ENCODE measurements at places on chromosomes 6 and 20.

GRCh38 chr20:35042268-35042667 is 50.3 kb downstream of the TRPC4AP start:
- DNase-seq: no peak

DNA sequence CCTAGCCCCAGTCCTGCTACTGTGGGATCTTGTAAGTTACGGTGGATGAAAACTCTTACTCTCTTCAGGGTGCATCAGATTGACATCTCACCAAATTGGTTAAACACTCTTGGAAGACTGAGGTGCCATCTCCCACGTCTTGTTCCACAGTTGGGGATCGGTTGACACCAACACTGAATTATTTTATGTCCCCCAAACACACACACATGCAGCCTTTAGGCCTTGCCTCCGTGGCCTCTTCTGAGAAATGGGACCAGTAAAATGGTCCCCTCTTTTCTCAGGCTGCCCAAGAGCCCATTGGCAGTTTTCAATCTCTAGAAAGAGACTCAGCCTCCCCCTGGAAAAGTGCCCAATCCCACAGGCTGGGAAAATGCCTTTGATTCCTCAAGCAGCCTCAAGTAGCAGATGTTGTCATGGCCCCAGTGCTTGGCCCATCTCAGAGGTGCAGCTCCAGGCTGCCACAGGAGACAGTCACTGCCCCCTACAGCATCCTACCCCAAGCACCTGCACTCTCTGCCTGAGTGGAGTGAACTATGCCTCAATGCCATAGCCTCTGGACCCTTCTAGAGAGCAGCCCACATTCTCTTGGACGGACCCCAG is 163.9 kb downstream of the ANKRD60 start:
- no peak for DNase-seq

DNA sequence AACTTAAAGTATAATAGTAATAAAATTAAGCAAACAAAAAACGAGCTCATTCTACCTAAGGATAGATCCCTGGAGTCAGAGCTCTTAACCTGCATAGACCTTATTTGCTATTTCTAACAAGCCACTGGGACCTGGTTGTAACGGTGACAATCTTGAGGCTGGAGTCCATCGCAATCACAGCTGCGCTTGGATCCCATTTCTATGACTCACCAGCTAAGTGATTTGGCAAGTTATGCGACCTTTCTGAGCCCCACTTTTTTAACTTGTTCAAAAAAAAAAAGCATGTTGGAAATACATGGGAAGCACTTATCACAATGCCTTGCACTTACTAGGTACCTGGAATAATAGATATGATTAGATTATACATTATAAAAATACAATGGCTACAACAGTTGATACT is 389.5 kb upstream of the CDH4 start:
- no peak for DNase-seq

- DNase-seq: no peak
Observed at GRCh38 chr6:13413466-13413862, 73.9 kb downstream of the GFOD1 start.

DNA sequence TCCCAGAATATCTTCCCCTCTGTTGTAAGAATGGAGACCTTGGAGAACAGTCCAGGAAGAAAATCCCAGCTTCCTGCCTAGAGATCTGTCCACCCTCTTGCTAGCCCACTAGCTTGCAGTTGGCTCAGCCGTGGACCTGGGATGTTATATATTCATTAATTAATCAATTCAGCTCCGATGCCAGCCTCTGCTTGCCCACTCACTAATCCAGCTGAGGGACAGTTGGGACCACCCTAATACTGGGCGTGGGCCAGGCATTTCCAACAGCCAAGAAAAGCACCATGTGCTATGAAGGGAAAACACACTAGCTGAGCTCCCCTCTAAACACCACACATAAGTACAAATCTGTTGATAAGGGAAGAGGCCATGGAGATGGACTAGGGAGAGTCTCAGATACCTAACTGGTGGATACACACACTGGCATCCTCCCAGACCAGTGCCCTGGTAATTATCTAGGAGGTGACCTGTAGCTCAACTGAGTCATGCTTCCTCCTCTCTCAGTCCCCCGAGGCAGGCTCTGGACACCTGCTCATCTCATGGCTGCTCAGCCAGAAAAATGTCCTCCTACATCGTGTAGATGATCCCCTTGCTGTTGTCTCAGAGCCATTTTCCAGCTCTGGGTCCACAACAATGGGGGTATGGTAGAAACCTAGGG is 78.9 kb downstream of the ANKRD60 start:
- no peak for DNase-seq

- no peak for DNase-seq
Observed at GRCh38 chr20:51265361-51265760, 242.5 kb upstream of the KCNG1 start.

DNA sequence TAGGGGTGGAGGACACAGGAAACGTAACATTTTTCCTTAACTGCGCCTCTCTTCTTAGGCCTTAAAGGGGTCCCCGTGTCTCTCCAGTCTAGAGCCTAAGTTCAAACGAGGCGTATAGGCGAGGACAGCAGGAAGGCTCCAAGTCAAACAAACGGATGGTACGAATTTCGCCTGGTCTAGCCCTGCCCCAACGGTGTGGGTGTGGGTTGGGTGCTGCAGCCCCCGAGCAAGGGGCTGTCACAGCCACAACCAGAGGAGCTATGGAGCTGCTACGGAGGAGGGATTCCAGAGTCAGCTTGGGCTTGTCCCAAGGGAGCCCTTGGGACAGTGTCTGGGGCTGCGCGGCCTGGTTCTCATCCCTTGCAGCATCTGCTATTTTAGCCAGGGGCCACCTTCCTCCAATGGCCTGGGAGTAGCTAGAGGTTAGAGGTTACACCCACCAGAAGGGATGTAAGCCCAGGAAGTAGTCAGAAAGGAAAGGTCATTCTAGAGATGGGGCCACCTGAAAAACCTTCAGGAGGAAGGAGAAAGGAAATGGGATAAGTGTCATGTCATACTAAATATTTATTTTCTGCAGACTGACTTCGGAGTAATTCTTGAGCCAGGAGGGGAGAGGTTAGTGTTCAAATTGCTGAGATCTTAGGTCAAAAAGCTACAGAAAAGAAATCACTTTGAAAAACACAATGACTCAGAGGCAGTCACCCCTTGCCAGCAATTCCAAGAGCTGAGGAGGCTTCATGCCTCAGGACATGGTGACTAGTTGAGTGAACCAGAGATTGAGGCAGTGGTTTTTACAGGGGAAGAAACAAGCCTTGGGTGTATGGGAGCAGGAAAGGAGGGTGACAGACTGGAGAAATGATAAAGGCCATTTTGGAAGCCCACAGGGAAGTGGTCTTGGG is 21.7 kb downstream of the VPS52 start:
- DNase-seq: no peak

DNA sequence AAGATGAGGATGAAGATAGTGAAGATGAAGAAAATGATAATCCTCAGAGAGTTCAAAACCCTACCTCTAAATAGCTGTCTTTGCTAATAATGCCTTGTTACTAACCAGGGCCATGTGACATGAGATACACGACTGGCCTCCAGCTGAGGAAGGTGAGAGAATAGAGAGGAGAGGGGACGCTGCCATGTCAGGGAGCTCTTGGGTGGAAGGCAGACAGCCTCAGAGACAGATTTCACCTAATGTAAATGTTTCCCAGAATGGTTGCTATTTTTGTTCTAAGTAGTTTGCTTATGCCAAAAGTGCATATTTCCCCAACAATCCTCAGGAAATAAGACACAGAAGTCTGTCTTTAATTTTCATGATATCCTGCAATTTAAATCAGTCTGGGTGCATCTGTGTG is 138.4 kb downstream of the ELOVL4 start:
- no peak for DNase-seq

DNA sequence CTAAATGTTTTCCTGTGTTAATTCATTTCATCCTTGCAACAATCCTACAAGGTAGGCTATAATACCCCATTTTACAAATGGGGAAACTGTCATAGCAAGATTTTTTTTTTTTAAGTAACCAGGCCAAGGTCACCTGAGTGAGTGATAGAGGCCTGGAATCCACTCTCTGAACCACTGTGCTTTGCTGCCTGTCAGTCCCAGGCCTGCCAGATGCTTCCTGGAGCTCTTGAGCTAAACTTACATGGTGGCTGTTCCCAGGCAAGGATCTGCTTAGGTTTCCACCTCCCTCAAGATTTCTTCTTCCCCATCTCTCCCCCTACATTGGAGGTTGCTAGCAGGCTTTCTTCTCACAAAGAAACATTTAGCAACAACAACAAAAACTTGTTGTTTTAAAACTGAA is 32.7 kb upstream of the RNF8 start:
- no peak for DNase-seq

GRCh38 chr6:3520281-3521230 is 63.7 kb upstream of the SLC22A23 start:
- DNase-seq: no peak

DNA sequence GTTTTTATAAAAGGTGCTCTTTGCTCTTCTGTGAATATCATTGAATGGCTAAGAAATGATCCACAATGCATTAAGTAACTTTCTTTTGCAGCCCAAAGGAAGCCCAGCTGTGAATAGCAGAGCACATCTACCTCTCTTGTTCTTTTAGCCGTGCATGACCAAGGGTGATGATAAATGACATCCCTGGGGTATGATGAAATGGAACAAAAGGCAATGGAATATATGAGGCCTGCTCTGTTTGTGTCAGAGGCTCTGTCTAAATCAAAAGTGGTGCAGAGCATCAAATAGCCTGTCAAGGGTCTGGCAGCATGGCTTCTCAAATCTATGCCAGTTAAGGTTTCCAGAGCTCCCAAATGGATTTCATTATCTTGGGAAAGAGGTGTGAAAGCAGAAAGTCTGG is 362.6 kb upstream of the RNF217 start:
- DNase-seq: no peak

- DNase-seq: no peak
Observed at GRCh38 chr6:170203212-170203611, 87.7 kb downstream of the DLL1 start.
